NCI-H446 (cell line): ENCODE measurements at places on chromosomes 11 and 22.

DNA sequence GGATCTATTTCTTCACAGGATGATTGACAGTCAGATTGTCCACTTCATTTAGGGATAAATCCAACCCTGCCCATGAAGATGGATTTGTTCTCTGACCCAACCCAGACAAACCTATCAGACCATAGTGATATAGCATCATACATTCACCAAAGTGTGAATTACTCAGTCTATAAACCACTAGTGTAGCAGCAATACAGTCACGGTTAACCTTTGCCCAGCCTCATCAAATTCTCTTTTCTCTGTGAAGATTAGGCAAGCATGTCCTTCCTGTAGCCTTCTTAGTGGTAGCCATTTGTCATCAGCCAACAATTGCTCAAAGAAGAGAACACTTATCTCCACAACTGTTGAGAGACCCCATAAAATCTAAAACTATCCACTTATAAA lies 14.4 kb upstream of the BIRC2 start:
- DNase-seq, result no peak

DNA sequence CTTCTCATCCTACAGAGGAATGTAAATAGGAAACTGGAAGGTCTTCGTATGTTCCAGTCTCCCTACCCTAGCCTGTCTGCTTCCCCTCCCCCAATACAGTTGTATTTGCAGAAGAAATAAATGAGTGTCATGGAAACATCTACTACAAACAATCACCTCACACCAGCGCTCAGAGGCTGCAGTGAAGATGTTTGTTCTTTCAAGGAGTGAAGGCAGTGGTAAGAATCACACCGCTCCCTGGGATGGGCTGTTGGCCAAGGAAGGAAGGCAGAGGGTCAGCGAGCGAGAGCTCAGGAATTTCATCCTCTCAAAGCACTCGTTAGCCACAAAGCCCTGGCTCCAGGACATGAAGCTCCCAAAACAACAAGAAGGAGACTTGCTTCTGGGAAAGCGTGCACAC lies 1.1 kb upstream of the IGSF9B start:
- no peak for DNase-seq

GRCh38 chr22:25353516-25354445 lies 134.3 kb downstream of the CRYBB2 start:
- DNase-seq, result no peak

- peak; percentile 25 for DNase-seq
Observed at GRCh38 chr22:50274311-50274710, 4.1 kb upstream of the MAPK11 start.

DNA sequence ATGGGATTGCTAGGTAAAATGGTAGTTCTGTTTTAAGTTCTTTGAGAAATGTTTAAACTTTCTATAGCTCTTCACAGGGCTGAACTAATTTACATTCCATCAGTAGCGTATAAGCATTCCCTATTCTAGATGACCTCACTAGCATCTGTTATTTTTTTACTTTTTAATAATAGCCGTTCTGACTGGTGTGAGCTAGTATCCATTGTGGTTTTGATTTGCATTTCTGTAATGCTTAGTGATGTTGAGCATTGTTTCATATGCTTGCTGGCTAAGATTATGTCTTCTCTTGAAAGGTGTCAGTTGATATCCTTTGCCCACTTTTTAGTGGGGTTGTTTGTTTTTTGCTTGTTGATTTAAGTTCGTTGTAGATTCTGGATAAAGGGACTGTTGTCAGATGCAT lies 35.9 kb downstream of the MMP27 start:
- DNase-seq, result no peak

DNA sequence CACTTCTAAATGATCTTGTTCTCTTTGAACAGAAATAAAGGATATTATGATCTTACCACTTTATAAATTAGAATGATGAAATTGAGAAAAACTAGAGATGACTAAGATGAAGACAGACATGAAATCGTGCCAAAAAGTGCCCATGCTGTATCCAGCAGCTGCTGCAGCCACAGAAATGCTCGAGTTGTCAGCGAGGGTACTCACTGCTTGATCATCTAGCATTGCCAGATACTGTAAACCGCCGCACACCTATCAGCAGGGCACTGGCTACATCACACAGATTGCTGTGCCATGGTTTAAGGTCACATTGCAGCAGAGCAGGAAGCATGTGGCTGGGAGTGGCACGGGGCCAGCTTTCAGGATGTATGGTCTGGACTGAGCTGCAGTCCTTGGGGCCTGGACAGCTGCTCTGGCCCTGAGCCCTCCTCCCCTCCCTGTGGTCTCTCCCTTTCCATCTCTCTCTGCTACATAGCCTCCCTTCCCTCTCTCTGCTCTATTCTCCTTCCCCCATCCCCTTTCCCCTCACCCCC lies 51.0 kb upstream of the SEPTIN5 start:
- DNase-seq, result peak; percentile 86

- DNase-seq, result no peak
Observed at GRCh38 chr11:29162491-29162890, 854.3 kb downstream of the KCNA4 start.

- DNase-seq, result no peak
Observed at GRCh38 chr22:24855794-24856193, 49.8 kb downstream of the SGSM1 start.

GRCh38 chr22:49488943-49489342 lies 338.7 kb downstream of the BRD1 start:
- no peak for DNase-seq

DNA sequence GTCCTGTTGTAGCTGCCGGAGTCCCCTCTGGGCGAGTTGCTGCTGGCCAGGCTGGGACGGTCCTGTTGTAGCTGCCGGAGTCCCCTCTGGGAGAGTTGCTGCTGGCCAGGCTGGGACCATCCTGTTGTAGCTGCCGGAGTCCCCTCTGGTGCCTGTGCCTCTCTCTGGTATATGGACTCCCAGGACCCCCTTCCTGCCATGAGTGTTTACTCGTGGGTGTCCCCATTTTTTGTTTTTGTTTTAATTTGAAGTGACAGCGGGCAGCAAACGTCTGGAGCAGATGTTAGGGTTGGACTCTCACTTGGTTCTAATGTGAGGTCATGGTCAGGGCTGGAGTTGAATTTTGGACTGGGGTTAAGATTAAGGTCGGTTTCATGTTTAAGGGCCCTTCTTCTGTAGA lies 14.2 kb downstream of the SHANK3 start:
- no peak for DNase-seq

DNA sequence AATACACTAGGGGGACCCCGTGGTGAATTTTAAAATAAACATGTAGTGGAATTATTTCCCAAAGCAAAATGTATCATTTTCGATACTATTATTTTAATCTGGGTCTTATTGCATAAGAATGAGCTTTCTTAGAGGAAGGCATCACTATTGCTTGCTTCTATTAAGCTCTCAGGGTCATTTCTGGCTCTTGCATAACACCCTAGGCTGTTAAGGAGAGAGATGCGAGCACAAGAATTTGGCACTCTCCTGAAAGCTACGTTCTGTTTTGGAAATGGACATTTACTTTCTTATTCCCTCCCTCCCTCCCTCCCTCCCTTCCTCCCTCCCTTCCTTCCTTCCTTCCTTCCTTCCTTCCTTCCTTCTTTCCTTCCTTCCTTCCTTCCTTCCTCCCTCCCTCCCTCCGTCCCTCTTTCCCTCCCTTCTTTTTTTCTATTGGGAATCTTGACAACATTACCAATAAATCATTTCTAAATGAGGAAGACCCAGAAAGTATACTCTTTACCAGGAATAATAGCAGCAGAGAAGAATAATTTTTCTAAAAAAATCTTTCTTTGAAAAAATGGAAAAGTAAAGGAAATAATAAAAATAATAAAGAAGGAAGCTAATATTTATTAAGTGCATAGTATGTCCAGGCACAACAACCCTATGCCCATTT lies 83.6 kb upstream of the BDNF start:
- no peak for DNase-seq

GRCh38 chr11:90343673-90344072 lies 120.8 kb upstream of the CHORDC1 start:
- DNase-seq, result no peak

DNA sequence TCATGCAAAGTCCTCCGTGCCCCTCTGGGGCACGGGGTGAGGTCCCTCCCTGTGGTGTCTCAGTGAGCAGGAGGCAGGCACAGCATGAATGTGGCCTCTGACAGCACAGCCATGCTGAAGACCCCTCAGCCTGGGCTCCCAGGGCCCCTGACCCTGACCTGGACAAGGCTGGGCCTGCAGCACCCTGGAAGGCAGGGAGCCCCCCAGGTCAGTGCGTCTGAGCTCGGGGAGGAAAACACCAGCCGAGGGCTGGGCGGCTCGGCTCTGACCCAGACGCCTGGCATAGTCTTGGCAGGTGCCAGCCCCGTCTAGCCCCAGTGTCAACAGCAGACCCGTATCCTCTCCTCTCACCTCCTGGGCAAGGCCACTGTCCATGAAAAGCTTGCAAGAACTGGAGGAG lies 1276.6 kb downstream of the BRD1 start:
- DNase-seq, result no peak

DNA sequence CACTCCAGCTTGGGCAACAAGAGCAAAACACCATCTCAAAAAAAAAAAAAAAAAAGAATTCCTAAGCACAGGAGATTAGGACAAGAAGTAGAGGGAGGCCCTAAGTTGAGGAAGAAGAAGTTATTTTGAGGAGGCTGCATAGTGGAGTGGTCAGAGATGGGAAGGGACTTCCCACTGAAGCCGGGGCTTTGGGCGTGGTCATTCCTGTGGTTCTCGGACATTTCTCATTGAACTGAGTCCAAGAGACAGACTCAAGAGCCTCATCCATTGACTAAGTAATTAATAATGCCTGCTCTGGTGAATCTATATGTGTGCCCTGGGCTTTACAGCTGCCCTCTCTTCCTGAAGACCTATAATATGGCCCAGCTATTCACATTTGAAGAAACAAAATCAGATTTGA lies 53.2 kb upstream of the FTH1 start:
- DNase-seq, result no peak

DNA sequence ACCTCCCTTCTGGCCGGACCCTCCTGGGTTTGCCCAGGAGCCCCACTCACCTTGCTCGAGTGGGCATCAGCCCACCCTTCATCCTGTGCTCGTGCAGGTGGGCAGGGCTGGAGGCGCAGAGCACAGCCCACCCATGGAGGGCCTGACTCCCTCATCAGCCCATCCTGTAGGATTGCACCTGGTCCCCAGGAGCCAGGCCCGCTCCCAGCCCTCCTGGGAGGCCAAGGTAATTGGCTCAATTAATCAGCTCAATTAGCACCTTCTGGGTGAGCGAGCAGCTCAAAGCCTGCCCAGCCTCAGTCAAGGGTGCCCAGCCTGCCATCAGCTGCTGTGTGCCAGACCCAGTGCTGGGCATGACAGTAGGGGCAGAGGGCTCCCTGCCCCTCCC lies 58.1 kb upstream of the NECTIN1 start:
- no peak for DNase-seq

- DNase-seq, result no peak
Observed at GRCh38 chr11:119739021-119739703, 10.2 kb upstream of the NECTIN1 start.

GRCh38 chr11:86978247-86978646 lies 23.1 kb upstream of the FZD4 start:
- DNase-seq, result no peak

GRCh38 chr11:119087123-119087522 lies 2.4 kb downstream of the HMBS start:
- DNase-seq, result no peak

- no peak for DNase-seq
Observed at GRCh38 chr11:44817207-44817949, 90.6 kb downstream of the TSPAN18 start.

GRCh38 chr11:76701294-76702040 lies 30.9 kb upstream of the LRRC32 start:
- DNase-seq, result no peak

DNA sequence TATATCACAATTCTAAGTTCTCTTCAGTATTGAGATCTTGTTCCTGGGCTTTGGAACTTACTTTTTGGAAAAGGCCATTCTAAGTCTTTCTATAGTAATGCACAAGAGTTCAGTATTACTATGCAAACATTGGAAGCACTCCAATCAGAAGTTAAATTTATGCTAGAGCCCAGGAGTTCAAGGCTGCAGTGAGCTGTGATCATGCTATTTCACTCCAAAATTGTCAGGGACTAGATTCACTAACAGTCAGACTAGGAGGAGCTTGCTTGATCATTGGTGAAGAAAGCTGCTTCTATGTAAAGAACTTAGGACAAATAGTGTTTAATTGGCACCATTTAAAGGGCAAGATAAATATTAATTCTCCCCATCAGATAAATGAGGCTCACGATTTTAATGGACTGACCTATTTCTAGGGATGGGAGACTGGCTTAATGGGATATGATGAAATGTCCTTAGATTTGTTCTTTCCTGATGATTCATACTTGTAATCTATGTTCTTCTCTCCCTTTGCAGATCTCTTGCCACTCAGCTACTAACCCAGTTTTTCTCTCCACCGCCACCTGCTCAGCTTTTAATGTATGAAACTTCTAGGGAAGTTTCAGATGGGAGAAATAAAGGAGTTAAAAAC lies 32.6 kb upstream of the TMEM123 start:
- no peak for DNase-seq

DNA sequence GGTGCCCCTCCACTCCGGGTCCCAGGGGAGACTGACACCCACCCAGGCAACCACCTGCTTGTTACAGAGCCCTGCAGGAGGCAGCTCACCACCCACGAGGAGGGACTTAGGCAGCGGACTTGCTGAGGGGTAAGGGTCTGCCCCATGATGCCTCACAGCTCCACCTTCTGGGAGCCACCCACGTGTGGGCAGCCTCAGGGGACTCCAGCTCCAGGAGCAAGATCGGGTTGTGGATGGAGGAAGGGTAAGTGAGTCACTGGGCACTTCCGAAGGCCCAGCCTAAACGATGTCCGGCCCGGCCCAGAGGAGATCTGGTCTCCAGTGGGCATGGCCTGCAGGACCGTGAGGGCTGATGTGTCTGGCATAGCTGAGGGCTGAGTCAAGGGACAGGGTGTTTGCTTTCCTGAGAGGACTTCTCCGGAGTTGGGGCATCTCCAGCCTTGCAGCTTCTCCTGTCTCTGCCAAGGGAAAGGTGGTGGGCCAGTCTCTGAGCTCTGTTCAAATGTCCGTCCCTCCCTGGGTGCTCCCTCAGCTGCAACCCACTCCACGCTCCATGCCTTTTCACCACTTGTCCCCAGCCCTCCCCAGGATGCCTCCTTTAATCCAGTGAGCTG lies 32.3 kb upstream of the P2RY2 start:
- no peak for DNase-seq

DNA sequence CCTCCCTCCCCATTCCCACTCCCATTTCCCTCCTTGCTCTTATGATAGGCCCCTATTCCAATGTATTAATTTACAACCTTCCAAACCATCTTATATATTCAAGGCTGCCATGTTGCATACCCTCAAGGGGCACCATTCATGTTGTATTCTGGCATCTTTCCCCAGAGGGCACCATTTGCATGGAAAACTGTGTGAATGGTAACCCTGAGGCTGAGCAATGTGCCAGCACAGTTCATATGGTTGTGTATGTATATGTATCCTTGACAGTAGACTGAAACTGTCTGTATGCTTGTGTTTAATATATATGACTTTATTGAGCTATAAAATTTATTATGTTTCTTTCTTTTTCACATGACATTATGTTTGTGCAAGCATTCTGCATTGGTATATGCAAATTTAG lies 7.3 kb downstream of the RASSF10 start:
- no peak for DNase-seq

GRCh38 chr11:93655581-93656255 lies 5.8 kb upstream of the CEP295 start:
- no peak for DNase-seq
